ENCODE measurements at places on chromosomes 3 and 15. TPM values are rescaled to one million over a fixed set of nuclear protein-coding genes. Genes with fewer than 3 reads are reported as not detected.

Gene ADIPOQ
- total RNA-seq = not detected

Gene GLDN
- not detected for total RNA-seq

Gene ZIC4
- not detected for total RNA-seq

Gene DUOXA2
- total RNA-seq = not detected

Gene CPNE9
- not detected for total RNA-seq

Gene P2RY14
- not detected for total RNA-seq

Gene SLCO2A1
- 0.69 TPM for total RNA-seq

Gene MYO5C
- total RNA-seq = 18.3 TPM

Gene APOD
- not detected for total RNA-seq

Gene COL8A1
- total RNA-seq = 241 TPM

Gene CPLX3
- total RNA-seq = not detected

Gene PAQR9
- total RNA-seq = 0.20 TPM

Gene GUCA1C
- 3.9 TPM for total RNA-seq

Gene CCDC13
- 0.17 TPM for total RNA-seq

Gene TNFSF10
- 398 TPM for total RNA-seq
